ENCODE measurements at places on chromosomes 6 and 20. TPM values are rescaled to one million over a fixed set of nuclear protein-coding genes. Genes with fewer than 3 reads are reported as not detected.

- H3K36me3 ChIP-seq, result peaks cover 7% of the 10 kb centered on the region
- no peaks in the 10 kb centered on the region for H3K27me3 ChIP-seq
- no peaks in the 10 kb centered on the region for H3K4me1 ChIP-seq
- DNase-seq, result no peak
- no peak overlapping the region for H3K27ac ChIP-seq
These were observed 15.2 kb downstream of the GTPBP2 start for GRCh38 chr6:43613721-43614395.

- H3K4me1 ChIP-seq, result peaks cover 10% of the 10 kb centered on the region
- H3K27ac ChIP-seq, result no peak overlapping the region
- no peak for DNase-seq
- no peak overlapping the region for H3K4me3 ChIP-seq
- no peaks in the 10 kb centered on the region for H3K36me3 ChIP-seq
These were observed 243.6 kb downstream of the CLIC5 start for GRCh38 chr6:45772051-45772450.

DNA sequence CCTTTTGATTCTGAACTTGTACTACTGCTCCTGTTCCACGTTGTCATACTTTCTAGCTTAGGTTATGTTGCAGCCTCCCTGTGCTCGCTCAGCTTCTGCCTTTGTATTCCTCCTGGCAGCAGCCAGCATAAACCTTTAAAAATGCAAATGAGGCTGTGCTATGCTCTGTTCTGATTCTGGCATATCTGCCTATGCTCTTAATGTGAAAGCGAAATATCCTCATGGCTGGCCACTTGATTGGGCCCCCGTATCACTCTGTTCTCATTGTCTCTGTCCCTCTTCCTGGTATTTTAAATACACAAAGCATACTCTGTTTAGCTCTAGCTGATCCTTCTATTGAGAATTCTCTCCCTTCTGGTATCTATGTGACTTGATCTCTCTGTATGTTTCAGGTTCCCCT lies 139.0 kb downstream of the JARID2 start:
- H3K27ac ChIP-seq, result peak overlapping the region; percentile 3
- H3K4me1 ChIP-seq, result peaks cover 64% of the 10 kb centered on the region
- H3K36me3 ChIP-seq, result peaks cover 5% of the 10 kb centered on the region
- H3K4me3 ChIP-seq, result peak overlapping the region; percentile 32

- H3K27me3 ChIP-seq, result no peaks in the 10 kb centered on the region
- no peaks in the 10 kb centered on the region for H3K36me3 ChIP-seq
- H3K27ac ChIP-seq, result no peak overlapping the region
- H3K4me1 ChIP-seq, result peaks cover 6% of the 10 kb centered on the region
- no peak overlapping the region for H3K4me3 ChIP-seq
These were observed 216.1 kb downstream of the ALDH8A1 start for GRCh38 chr6:134733801-134734200.

DNA sequence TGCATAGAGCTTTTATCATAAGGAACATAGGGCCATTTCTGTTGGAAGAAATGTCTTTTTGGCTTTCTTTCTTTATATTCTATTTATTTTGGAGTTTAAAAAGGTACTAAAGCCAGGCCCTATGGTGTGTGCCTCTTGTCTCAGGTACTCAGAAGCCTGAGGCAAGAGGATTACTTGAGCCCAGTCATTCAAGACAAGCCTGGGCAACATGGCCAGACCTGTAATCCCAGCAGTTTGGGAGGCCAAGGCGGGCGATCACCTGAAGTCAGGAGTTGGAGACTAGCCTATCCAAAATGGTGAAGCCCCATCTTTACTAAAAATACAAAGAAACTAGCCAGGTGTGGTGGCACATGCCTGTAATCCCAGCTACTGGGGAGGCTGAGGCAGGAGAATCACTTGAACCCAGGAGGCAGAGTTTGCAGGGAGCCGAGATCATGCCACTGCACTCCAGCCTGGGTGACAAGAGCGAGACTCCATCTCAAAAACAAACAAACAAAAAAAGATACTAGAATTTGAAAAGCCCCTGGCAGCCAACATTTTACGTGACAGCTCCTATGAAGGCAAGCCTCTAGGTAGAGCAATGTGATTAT lies 80.0 kb downstream of the CBFA2T2 start:
- peak overlapping the region; percentile 1 for H3K4me3 ChIP-seq
- H3K27me3 ChIP-seq, result no peaks in the 10 kb centered on the region
- H3K27ac ChIP-seq, result peak overlapping the region; percentile 2
- H3K36me3 ChIP-seq, result peaks cover 13% of the 10 kb centered on the region
- peaks cover 63% of the 10 kb centered on the region for H3K4me1 ChIP-seq
- no peak for DNase-seq

HLA-G gene
- total RNA-seq, result 8.3 TPM

IYD gene
- 0.24 TPM for total RNA-seq

PNPLA1 gene
- not detected for total RNA-seq

LRRN4 gene
- 9.9 TPM for total RNA-seq

MAP3K5 gene
- 4.7 TPM for total RNA-seq

All from type B pancreatic cell (in vitro differentiated cells).